T-helper 17 cell (primary cell): ENCODE measurements at places on chromosomes 7 and 10.

GRCh38 chr10:84574102-84574501, 245.7 kb downstream of the CCSER2 start:
- DNase-seq: no peak

DNA sequence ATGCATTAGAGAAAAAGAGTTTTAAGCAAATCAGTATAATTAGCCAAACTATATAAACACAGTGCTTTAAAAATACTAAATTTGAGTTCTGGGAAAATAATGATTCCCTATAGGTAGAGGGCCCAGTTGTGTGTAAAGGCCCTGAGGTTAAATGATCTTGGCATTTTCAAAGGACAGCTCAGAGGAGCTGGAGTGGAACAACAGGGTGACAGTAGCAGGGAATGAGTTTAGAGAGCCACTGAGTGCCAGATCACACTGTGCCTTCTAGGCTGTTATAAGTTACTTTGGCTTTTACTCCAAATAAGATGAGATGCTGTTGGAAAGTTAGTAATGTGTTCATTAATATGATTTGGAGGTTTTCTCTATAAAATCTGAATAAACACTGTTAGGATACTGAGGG, 34.6 kb downstream of the VWDE start:
- no peak for DNase-seq

DNA sequence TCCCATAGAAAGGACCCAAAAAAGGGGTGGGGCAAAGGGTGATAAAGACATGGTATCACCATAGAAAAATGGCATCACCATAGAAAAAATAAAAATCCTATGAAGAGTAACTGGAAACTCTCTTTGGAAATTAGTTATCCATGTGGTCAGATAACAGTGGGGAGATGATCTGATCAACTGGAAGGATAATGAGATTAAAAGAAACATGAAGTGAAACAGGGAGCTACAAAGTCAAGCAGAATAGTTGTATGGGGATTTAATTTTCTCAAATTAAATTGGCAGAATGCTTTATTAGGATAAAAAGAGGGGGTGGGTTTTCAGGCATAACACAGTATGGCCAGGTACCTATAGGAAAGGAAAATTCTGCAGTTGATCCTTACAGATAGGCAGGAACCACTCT, 111.2 kb downstream of the WNT2 start:
- DNase-seq: no peak

DNA sequence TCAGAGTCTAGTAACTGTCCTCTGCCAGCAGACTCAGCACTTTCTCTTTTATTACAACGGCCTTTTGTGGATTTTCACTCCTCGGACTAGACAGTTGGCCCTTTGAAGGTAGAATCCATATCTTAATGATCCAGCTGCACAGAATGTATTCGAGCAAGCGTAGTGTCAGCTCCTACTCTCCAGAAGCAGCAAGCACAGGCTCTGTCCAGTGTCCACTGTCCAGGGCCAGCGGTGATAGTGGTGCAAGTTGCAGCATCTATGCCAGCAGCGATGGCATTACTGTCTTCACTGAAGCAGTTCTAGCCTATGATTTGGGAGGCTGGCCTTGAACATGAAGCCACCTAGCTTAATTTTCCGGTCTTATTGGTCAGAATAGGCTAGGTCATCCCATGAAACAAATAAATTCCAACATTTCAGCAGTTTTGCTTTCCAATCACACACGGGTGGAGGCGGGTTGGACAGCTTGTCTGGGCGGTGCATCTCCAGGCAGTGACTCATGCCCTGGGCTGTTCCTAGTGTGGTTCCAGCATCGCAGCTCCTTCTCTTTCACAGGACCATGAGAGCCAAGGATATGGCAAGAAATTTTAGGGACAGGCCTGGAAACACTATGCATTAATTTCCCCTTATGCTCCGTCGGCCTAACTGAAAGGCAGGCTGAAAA, 108.6 kb upstream of the KCNMA1 start:
- no peak for DNase-seq

- DNase-seq: peak; percentile 8
These were observed 4.4 kb upstream of the PDLIM1 start for GRCh38 chr10:95295031-95295755.

DNA sequence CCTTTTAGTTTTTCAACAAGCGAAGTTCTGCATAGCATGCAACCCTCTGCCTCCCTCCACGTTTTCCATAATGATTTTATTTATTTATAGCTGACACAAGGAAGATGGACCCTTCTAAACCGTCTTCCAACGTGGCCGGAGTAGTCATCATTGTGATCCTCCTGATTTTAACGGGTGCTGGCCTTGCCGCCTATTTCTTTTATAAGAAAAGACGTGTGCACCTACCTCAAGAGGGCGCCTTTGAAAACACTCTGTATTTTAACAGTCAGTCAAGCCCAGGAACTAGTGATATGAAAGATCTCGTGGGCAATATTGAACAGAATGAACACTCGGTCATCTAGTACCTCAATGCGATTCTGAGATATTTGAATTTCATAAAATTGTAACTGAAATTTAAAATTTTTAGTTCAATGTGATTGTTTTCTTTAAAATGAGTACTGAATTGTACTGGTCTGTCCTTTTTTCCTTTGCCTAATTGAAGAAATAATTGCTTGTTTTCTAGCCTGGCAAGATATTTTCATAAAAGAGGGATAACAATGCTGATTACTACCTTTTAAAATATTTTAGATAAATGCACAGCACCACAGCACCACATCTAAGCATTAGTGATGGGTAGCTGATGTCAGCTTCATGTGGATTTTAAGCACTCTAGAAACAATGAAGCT, 41.5 kb upstream of the SLC39A12 start:
- no peak for DNase-seq

GRCh38 chr10:9608602-9609001, 1409.1 kb upstream of the CELF2 start:
- DNase-seq: no peak
